ENCODE measurements at places on chromosomes 12 and 14. TPM values are rescaled to one million over a fixed set of nuclear protein-coding genes. Genes with fewer than 3 reads are reported as not detected.

GRCh38 chr12:6253278-6253677 lies 53.1 kb downstream of the CD9 start:
- no peak for DNase-seq

GRCh38 chr14:46384611-46385010 lies 267.0 kb downstream of the RPL10L start:
- DNase-seq = no peak

DNA sequence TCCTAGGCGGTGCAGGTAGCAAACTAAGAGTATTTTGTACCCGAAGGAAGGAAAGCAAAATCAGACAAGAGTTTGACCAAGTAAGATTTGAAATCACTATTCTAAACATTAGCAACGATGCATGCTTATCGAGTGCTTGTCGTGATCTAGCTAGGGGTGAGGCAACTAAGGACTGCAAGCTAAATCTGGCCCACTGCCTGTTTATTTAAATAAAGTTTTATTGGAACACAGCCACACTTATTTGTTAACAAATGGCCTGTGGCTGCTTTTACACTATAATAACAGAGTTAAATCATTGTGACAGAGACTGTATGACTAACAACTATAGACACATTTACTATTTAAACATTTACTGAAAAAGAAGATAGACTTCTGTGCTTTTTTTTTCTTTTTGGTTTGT lies 983.6 kb downstream of the VRK1 start:
- no peak for DNase-seq

STXBP6 gene
- 8.9 TPM for polyA plus RNA-seq

SCFD1 gene
- polyA plus RNA-seq = 85.9 TPM
